ENCODE measurements at places on chromosomes 7 and 10. TPM values are rescaled to one million over a fixed set of nuclear protein-coding genes. Genes with fewer than 3 reads are reported as not detected.

The ZMIZ1 gene
- 73.1 TPM for total RNA-seq

The DUS4L gene
- 24.4 TPM for total RNA-seq

The CUBN gene
- total RNA-seq = 0.18 TPM

The CCNY gene
- total RNA-seq = 25.3 TPM

DNA sequence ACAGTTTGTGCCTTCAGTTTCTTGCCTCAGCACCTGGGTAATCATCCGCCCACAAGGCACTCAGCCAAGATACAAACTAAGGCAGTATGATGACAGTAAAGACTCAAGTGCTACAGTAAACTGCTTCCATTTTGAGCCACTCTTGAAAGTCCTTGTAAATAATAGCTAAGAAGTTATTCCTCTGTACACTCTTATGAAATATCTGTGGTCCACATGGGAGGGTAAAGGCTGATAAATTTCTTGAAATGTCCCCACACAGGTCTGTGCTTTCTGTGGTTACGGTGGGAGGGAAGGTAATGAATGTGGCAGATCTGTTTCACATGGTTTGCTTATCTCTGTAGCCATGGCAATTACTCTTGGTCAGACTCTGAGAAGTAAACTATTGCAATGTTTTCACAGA is 551.0 kb upstream of the ZWINT start:
- DNase-seq = no peak
- no peak overlapping the region for H3K4me3 ChIP-seq
- H3K4me1 ChIP-seq = no peaks in the 10 kb centered on the region
- H3K36me3 ChIP-seq = no peaks in the 10 kb centered on the region
- no peaks in the 10 kb centered on the region for H3K27me3 ChIP-seq
- H3K27ac ChIP-seq = no peak overlapping the region

- no peak overlapping the region for H3K27ac ChIP-seq
- no peak for DNase-seq
- no peaks in the 10 kb centered on the region for H3K27me3 ChIP-seq
- peaks cover 24% of the 10 kb centered on the region for H3K36me3 ChIP-seq
- no peak overlapping the region for H3K4me3 ChIP-seq
Measured at GRCh38 chr10:17647326-17647725, 3.4 kb downstream of the STAM start.

DNA sequence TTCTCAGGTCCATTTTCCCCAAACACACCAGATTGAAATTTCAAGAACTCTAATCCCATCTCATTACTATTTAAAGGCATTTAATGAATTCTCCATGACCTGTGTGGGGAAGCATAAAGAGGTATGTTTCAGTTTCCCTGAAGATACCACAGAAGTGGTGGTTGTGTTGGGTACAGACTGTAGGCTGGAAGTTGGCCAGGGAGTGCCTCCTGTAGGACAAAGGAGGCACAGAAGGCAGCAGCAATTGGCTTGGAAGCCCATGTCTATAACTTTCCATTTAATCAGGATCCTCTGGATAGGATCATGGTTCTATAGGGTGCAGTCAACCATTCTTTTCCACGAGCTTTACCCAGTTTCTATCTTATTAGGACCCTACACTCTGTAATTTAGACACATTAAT is 8.6 kb upstream of the BET1 start:
- H3K27ac ChIP-seq = no peak overlapping the region
- H3K36me3 ChIP-seq = no peaks in the 10 kb centered on the region
- no peaks in the 10 kb centered on the region for H3K4me1 ChIP-seq
- H3K4me3 ChIP-seq = no peak overlapping the region
- no peaks in the 10 kb centered on the region for H3K27me3 ChIP-seq

DNA sequence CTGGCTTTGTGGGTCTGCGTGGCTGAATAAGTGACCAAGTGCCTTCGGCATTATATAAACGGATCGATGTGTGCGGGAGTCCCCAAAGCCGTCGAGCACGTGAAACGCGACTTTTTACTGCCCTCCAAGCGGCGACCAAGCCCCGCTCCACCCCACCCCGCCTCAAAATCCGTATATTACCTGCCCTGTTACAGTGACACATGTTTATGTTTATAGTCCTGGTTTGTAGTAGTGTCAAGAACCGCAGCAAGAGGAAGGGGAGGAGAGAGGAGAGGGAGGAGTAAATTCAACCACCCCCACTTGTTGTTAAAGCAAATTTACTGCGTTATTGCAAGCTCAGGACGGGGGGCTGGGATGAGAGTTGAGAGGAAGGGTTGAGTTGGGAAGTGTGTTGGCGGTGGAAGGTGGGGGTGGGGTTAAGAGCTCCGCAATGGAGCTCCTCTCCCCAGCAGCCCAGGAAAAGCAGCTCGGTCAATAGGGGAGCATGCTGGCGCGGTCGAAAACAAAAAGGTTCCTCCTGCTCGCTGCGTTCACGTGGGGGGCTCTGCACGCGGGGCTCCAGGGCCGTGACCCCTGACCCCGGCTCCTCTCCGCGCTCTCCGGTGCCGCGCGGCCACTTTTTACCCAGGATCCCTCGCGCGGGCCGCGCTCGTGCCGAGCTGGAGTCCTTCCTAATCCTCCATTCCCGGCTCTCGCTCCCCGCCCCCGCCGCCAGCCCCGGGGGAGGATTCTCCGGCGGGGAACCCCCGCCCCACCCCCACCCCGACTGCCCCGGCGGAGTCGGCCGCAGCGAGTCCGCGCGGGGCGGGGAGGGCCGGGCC is at the start of gene SKIDA1:
SKIDA1 (minus strand) TSS at position 316 of the 821 bp plus-strand sequence. CDS start 7,860 bp downstream, outside the sequence.
- H3K4me1 ChIP-seq = peaks cover 36% of the 10 kb centered on the region
- no peaks in the 10 kb centered on the region for H3K36me3 ChIP-seq
- peak within 1 kb of the TSS; percentile 32 for H3K27ac ChIP-seq
- DNase-seq = peak; percentile 86
- no peaks in the 10 kb centered on the region for H3K27me3 ChIP-seq

GRCh38 chr7:44637788-44638594 is 31.6 kb downstream of the OGDH start:
- H3K36me3 ChIP-seq = peaks cover 3% of the 10 kb centered on the region
- peak overlapping the region; percentile 70 for H3K27ac ChIP-seq
- H3K4me3 ChIP-seq = no peak overlapping the region
- no peak for DNase-seq
- no peaks in the 10 kb centered on the region for H3K27me3 ChIP-seq

- H3K36me3 ChIP-seq = peaks cover 23% of the 10 kb centered on the region
- H3K4me3 ChIP-seq = no peak overlapping the region
- no peak overlapping the region for H3K27ac ChIP-seq
- no peak for DNase-seq
Measured at GRCh38 chr10:109886037-109886780, 37.1 kb downstream of the XPNPEP1 start.

Data from Karpas-422 (cell line).